H7 (cell line): ENCODE measurements at places on chromosomes 2 and 18. TPM values are rescaled to one million over a fixed set of nuclear protein-coding genes. Genes with fewer than 3 reads are reported as not detected.
A peak's percentile ranks its signal among the peaks of the same experiment; 100 is the strongest.

AQP12B gene
- total RNA-seq = not detected in 2 replicates

DNA sequence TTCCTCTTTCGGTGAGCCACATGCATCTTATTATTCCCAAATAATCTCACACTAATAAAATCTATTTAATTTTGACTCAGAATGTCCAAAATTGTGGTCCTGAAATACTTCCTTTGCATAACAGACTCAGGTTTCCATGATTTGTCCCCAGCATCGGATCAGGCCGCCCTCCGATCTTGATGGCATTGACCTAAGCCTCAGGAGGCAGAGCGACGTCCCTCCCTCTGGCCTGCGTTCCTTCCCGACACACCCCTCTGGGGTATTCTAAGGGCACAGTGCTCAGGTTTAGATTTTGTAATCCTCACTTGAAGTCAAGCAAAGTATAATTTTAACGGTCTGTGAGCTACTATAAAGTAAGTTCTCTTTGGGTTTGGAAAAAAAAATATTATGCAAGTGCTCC lies 857.7 kb downstream of the GALR1 start:
- no peak for DNase-seq

DNA sequence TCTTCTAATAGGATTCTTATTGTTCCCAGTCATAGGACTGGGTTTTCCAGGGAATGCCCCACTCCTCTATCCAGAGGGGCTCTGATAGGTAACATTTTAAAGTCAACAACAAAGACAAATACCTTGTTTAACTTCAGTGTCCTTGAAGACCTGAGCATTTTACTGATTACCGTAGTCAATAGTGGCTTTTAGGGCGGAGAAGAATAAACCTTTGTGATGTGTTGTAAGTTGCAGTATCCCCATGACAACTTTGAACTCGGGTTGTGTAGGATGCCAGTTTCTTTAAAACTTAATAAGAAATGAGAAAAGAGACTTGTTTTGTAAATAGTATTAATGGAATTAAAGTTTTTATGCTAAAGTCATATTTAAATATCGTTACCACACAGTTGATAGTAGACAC lies 6.0 kb downstream of the GATA6 start:
- no peak for DNase-seq

GRCh38 chr2:136281281-136282114 lies 163.5 kb upstream of the CXCR4 start:
- DNase-seq = no peak

- peak; percentile 53 for DNase-seq
Observed at GRCh38 chr2:129821445-129821844, 158.0 kb upstream of the RAB6C start.

DNA sequence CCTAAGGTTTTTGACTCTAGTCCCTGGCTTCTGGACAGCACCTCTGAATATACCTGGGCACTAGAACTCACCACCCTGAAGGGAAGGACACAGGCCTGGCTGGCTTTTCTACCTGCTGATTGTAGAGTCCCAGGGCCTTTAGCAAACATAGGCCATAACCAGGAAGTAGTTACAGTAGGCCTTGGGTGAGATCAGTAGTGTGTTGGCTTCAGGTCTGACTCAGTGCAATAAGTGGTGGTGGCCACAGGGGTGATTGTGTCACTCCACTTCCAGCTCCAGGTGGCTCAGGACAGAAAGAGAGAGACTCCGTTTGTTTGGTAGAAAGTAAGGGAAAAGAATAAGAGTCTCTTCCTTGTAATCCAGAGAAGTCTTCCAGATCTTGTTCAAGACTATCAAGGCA lies 101.7 kb upstream of the LGALSL start:
- DNase-seq = no peak

DNA sequence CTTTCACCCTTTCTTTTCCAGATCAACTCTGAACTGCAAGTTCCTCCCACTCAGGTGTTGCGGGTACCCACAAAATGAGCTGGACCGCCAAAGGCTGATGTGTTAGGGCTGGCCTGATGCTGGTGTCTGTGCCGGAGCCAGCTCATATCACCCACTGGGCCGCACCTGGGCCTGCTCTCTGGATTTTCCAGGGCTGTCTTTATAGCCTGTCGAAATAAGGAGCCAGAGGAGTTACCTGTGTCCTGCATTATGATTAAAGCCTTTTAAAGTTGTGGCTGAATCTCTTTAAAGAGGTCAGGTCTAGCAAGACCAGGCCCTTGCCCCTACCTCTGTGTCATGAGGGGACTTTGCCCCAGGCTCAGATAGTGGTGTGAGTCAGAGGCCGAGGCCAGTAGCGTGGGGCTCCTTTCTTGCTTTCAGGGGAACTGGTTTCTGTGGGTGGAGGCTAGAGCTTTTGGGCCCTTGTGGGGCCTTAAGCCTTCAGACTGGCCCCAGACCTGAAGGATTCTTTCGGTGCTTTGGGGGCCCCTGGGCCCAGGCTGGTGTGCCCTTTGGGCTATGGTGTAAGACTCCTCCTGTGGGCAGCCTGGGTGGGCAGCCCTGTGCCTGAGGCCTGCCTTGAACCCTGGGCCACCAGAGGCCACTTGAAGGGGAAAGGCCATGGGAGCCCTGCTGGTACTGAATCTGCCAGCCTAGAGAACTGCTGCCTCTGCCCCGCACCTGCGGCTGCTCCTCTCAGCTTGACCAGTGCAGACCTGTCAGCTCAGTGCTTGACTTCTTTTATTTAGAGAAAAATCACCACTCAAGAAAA lies 21.3 kb downstream of the OTOF start:
- DNase-seq = no peak

SESTD1 gene
- 16.6 and 17.7 TPM in 2 replicates for total RNA-seq

GRCh38 chr2:237581751-237582746 lies 8.5 kb downstream of the RAB17 start:
- peak; percentile 75 for DNase-seq

- DNase-seq = no peak
Observed at GRCh38 chr2:230949966-230950873, 25.2 kb upstream of the GPR55 start.

KCNIP3 gene
- 0.48 and 3.2 TPM in 2 replicates for total RNA-seq

DNA sequence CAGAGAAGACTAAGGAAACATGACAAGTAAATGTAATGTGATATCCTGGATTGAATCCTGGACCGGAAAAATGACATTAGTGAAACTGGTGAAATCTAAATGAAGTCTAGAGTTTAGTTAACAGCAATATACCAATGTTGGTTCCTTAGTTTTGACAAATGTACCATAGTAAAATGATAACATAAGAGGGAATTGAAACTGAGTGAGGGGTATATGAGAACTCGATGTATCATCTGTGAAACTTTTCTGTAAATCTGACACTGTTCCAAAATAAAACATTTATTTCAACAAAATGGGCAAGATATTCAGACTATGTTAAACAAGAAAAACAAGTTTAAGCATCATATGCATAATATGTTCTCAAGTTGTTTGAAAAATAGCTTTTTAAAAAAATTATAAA lies 63.8 kb downstream of the OLA1 start:
- no peak for DNase-seq

DNA sequence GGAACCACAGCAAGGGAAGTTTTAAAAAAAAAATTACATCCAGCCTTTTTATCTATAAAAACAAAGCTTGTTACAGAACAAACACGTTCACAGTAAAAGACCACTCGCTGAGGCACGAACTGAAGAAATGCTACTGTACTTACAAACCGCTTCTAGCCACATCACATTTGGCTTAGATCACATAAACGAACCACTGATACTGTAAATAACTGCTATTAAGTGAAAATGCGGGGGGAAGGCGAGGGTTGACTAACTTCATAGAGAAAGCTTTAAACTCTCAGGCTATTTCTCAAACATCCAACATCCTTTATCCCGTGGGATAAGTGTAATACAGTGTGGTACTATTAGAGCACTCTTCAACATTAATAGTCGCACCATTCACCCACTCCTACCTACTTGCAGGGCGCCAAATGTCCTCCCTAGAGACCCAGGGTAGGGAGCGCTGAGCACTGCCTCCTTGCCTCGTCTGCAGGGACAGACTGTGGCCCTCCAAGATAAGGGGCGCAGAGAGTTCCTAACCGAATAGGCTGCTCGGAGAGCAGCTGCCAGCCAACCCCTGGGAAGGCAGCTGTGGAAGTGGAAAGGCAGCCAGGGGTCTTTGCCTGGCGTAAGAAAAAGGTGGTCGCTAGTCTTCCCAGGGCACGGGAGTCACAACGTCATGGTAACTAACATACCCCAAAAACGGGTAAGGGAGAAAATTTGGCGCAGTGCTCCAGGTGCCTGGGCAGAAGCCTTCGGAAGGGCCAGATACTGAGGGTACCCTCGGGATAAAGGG lies 854 bp downstream of the GPR155 start:
- peak; percentile 46 for DNase-seq

DNA sequence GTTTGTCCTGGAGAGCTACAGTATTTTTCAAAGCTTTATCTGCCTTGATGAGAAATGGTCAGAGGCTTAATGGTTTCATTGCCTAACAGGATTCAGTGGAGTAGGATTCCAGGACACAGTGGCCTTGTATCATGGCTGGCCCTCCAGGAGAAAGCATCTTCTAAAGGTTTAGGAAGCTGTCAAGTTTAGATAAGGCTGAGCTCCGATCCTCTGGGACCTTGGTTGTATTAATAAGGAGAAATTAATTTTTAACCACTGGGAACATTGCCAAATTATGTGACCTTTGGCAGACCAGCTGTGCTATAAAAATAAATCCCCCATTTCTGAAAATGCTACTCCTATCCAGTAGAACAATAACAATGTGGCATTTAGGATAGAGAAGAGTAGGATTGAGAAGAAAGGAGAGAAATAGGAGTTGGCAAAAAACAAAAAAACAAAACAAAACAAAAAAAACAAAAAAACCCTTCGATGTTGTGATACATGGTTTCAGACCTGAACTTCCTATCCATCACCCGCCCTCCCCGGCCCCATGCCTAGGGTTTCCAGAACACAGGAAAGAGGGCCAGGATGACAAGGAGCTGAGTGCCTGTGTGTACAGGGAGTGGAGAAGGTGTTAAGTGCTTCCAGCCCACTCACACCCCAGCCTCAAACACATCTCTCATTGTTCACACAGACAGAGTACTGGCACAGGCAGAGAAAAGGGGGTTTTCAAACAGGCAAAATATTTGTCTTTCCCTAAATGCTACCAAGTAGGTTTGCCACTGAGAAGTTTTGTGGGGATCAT lies 6.3 kb downstream of the NRP2 start:
- no peak for DNase-seq

- DNase-seq = no peak
Observed at GRCh38 chr2:136894007-136894634, 128.8 kb downstream of the THSD7B start.

DNA sequence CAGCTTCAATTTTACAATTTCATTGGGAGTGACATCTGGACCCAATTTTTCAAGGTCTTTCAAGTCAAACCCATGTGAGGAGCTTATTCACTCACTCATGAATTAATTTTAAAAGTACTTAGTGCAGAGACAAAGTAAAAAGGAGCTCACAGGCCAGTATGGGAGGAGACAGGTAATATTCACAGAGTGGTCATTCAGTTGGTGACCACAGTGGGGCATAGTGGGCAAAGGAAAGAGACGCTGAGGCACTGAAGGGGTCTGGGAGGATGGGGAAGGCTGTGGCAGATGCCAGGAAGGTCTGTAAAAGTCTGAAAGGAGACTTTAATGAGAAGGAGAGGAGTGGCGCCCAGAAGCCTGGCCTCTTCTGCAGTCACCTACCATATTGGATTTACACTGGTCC lies 76.0 kb downstream of the CD8B2 start:
- peak; percentile 50 for DNase-seq

DNA sequence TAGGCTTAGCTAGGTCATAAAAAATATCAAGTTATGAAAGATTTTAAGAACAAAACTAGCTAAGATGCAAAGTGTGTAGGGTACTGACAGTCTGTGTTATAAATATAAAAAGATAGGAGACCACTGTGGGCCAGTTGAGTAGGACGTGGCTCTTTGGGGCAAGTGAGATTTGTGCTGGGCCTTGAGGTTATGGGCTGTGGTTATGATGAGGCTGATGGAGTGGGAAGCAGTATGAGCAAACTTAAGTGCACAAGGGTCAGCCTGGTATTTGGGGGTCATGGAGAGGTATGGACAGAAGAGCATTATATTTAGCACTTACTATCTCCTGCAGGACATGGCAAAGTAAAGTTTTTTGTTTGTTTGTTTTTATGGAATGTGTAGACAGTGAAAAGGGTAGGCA lies 70.1 kb downstream of the SETBP1 start:
- DNase-seq = no peak

GRCh38 chr2:196891136-196891535 lies 35.4 kb downstream of the PGAP1 start:
- DNase-seq = no peak

GRCh38 chr2:3563521-3563976 lies 5.4 kb upstream of the RNASEH1 start:
- no peak for DNase-seq

GRCh38 chr2:20660506-20661420 lies 6.2 kb upstream of the GDF7 start:
- DNase-seq = peak; percentile 41

PLB1 gene
- total RNA-seq = not detected in 2 replicates

BUB1 gene
- 136 and 169 TPM in 2 replicates for total RNA-seq

ANKRD30B gene
- total RNA-seq = not detected in 2 replicates

DLGAP1 gene
- 10.1 and 21.7 TPM in 2 replicates for total RNA-seq

GRCh38 chr18:58394046-58394445 lies 234.8 kb downstream of the ALPK2 start:
- no peak for DNase-seq

DNA sequence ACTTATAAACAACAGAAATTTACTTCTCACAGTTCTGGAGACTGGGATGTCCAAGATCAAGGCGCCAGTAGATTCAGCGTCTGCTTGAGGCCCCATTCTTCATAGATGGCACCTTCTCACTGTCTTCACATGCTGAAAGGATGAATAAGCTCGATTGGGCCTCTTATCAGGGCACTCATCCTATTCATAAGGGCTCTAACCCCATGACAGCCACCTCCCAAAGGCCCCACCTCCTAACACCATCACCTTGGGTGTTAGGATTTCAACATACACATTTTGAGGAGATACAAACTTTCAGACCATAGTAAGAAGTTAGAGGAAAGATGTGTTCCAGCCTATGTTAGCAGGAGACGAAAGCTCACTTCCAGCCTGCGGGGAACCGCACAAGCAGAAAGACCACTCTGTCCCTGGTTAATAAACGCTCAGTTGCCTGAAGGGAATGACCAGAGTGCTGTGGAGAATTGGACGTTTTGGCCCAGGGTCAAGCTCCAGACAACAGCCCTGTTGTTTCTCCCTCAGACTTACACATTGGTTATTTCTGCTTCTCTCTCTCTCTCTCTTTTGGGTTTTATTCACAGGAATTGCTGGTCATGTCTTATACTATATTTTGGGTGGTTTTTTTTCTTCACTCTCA lies 90.3 kb downstream of the MAPRE2 start:
- DNase-seq = no peak

- no peak for DNase-seq
Observed at GRCh38 chr2:144324446-144325045, 195.4 kb downstream of the ZEB2 start.
